ENCODE measurements at places on chromosomes 16 and 17.

- DNase-seq = no peak
Observed at GRCh38 chr16:2467528-2468232, 3.4 kb upstream of the NTN3 start.

DNA sequence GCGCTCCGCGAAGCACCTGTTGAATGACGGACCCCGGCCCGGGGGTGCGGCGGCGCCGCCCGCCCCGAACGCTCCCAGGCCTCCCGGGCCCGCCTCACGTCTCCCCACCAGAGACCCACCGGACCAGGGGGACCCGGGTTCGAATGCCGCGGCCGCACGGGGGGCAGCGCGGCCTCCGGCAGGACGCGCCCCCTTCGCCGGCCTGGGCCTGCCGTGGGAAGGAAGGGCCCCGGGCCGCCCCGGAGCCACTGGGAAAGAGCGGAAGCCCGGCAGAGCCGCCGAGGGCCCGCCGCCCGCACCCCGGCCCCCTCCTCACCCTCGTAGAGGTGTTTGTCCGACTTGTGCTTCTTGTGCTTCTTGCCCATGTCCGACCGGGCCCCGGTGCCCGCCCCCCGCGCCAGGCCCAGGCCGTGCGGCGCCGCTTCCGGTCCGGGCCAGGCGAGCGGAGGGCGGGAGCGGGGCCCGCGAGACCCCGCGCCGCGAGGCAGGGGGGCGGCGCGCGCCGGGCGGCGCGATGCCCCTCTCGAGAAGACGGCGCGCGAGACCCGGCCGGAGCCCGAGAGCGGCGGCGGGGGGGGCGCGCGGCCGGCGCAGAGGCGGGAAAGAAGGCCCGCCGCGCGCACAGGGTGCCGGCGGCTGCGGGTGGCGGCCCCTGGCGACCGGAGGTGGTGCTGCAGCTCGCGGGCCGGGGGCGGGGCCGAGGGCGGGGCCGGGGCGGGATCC is at the start of gene BRD7:
TSS of gene BRD7 (minus strand) at position 579 of the 723 bp plus-strand sequence. CDS start at position 365, 214 bp downstream.
- DNase-seq = peak; percentile 67

GRCh38 chr17:62098623-62099231 is 33.6 kb upstream of the MED13 start:
- no peak for DNase-seq

- DNase-seq = no peak
Observed at GRCh38 chr17:69858460-69858859, 216.6 kb upstream of the KCNJ16 start.

GRCh38 chr17:42554250-42555121 is 1.8 kb downstream of the HSD17B1 start:
- DNase-seq = peak; percentile 73

GRCh38 chr16:54652201-54652770 is 278.4 kb upstream of the IRX5 start:
- DNase-seq = no peak

DNA sequence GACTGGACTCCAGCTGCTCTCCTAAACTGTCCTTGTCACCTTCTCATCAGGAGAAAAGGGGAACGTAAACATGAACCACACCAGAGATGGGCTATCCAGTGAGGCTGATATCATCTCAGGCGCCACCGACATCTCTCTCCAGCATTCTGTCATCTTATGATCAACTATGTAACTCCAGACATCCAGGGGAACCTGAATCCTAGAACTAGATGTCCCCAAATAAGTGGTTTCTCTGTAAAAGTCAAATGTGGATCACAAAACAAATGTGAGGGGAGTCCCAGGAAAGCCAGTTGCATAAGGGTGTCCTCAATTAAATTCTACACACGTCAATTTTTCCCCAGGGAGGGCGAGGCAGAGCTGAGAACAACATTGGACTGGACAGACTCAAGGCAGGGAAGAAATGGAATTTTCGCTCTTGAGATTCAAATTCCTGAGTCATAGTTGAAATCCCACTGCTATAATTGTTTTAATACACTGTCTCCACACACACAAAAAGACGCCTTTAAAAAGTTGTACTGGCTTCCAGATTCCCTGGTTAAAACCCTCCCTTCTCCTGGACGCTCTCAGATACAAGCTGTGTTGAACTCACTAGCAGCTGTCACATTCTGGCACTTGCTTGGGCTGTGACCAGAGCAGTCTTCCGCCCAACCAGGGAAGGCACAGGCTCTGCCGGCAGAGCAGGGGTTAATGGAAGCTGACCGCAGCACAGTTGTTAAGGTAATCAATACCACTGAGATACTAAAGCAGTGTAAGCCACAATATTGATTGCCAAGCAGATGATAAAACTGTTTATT is 62.6 kb downstream of the ZFHX3 start:
- no peak for DNase-seq

GRCh38 chr17:41959030-41959335 is 7.6 kb upstream of the CNP start:
- no peak for DNase-seq

- no peak for DNase-seq
Observed at GRCh38 chr16:81673432-81673831, 105.7 kb upstream of the PLCG2 start.

DNA sequence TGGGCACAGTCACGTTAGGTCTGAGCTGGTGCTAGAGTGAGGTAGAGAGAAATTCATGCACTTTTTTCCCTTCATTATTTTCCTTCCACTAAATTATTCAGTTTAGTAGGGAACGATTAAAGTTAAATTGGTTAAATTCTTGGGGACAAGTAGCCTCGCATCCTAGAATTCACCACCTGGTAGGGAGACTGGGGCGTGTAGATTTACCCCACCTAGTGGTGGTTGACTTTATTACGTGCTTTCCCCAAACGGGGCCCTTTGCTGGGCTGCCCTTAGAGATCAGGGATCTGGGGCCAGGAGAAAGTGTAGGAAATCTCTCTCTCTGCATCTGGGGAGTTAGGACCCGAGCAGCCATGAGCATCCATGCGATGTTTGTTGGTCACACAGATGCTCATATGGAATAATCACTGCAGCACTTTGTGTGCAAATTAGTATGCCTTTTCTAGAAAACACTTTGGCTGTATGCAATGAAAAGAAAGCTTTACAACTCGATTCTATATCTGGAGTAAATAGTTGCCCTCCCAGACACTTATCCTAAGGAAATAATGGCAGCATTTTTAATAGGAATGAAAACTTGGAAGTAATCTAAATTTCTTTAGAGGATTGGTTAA is 107.0 kb downstream of the PLCG2 start:
- no peak for DNase-seq

DNA sequence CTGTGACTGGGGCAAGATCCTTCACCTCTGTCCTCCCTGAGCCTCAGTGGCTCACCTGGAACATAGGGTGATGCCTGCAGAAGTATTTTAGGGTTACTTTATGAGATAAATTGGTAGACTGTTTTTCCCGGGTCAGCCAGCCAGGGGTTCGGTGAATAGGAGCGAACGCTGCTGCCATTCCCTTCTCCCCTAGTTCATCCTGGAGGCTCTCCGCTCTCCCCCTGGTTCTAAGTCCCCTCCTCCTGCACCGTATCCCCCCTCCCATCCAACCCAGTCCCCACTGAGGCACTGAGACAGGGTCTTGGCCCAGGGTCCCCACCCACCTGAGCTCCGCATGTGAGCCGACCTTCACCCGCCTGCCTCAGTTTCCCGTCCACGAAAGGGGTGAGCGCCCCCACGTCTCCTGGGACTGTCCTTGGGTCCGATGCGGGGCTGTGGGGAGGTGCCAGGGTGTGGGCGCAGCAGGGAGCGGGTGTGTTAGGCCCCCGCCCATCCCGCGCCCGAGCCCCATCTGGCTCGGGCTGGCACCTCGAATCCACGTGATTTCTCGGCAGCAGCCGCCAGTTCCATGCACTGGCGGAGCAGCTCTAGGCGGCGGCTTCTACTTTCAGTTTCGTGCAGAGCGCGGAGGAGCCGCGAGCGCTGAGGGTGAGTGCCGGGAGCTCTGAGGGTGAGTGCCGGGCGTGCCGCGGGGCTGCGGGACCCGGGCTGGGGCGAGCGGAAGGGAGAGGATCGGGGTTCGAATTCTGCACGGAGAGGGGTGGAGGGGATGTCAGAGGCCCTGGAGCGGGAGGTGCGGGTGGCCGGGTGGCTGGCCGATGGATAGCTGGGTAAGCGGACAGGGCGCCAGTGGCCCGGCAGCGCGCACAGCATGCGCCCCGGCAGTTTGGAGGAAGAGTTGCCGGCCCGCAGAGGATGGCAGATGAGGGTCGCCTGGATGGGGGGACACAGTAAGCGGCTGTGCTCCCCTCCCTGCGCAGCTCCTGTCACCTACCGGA is at the start of gene NLRC5:
TSS of gene NLRC5 (plus strand) at position 610 of the 998 bp plus-strand sequence. CDS start 31,156 bp downstream, outside the sequence.
- peak; percentile 41 for DNase-seq

DNA sequence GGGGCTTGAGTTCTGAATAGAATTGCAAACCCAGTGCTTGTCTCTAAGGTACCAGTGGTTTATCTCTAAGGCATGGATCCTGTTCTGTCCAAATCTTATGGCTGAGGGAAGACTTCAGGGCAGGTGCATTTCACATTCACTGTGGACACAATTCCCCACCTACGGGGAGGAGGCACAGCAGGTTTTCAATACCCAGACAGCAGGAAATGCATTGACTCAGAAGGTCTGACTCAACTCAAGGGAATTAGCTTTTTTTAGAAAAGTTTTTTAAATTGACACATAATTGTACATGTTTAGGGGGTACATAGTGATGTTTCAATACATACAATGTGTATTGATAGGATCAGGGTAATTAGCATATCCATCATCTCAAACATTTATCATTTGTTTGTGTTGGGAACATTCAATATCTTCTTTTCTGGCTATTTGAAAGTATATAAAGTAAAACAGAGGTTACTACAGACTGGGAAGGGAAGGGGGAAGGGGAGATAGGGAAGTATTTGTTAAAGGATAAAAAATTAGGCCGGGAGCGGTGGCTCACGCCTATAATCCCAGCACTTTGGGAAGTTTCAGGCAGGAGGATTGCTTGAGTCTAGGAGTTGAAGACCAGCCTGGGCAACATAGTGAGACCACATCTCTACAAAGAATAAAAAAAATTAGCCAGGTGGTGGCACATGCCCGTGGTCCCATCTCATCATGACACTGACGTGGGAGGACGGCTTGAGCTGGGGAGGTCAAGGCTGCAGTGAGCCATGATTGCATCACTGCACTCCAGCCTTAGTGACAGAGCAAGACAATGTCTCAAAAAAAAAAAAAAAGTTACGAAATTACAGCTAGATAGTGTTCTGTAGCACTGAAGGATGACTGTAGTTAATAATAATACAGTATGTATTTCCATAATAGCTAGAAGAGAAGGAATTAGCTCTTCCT is 54.9 kb downstream of the RGS9 start:
- DNase-seq = no peak

GRCh38 chr16:30953511-30954124 is 3.9 kb upstream of the SETD1A start:
- DNase-seq = peak; percentile 69

DNA sequence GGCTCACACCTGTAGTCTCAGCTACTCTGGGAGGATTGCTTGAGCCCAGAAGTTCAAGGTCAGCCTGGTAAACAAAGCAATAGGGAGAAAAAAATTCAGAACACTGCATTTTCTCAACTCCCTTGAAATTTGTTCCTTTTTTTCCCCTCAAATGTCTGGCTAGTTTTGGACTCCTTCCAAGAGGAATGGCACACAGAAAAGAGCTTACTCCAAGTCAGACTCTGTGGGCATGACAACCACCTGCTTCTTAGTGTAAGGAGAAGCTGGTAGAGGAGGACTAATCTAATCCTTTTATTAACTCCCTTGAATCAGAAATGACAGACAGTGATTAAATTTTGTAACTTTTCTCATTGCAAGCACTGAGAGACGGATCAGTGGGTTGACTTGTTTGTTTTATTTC is 27.9 kb upstream of the HYDIN start:
- DNase-seq = no peak

DNA sequence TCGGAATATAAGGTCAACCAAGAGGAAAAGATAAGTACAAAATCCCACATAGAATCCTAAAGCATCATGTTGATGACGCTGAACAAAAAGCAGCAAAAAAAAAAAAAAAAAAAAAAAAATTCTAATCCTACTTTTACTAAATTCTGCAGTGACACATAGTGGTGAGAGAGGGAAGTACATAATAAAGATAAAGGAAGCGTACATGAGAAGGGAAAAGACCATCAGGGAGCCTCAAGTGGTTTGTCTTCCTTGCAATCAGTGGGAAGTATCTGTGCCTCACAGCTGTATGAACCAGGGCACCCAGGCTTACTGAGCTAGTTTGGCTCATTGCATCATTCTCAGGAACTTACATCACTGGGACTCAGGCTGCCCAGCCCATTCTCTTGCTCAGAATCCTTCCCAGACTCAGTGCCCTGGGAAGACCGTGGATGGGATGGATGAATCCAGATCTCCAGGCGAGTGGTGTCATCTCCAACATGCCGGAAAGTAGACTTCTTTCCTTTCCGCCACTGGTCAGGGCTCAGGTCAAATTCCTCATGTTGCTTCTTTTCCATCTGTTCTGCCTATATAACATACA is 21.2 kb downstream of the SMG6 start:
- no peak for DNase-seq

DNA sequence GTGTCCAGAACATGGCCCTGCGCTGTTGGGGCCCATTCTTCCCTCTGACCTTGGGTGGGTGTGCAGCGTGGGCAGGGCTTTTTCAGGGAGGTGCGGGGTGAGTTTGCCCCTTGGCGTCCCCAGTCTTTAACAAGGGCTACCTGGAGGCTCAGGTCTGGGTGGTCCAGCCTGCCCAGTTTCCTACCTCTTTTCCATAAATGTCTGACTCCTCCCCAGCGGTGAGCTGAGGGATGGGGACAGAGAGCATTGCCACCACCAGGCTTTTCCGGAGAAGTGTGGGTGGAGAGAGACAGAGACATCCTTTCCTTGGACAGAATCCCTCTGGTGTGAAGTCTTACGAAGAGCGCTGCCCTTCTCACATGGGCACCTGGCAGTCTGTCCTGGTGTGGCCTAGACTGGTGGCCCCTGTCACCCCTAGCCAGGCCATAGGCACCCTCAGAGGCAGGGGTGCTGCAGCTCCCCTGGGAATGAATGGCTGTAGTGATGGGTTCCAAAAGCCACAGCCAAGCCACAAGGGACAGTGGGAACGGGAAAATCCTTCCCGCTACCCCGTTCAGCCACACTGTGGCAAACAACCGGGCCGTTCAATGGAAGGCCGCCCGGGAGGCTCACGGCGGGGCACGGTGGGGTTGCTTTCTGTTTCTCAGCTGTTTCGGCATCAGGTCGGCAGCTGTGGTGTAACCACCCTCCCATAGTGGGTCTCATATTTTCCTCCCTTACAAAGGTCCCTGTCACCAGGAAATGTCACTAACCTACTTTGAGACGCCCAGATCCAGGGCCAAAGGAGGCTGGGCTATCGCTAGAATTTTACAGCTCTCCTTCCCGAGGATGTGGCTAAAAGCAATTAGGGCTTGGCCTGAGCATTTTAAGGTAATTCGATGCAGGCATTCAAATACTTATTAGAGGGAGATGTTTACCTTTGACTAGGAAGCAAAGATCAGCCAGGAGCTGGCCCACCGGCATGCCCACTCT is 61.9 kb upstream of the GSE1 start:
- no peak for DNase-seq

GRCh38 chr16:67506468-67506867 is 22.2 kb upstream of the RIPOR1 start:
- no peak for DNase-seq

- DNase-seq = no peak
Observed at GRCh38 chr16:49588026-49588425, 214.4 kb downstream of the C16orf78 start.

DNA sequence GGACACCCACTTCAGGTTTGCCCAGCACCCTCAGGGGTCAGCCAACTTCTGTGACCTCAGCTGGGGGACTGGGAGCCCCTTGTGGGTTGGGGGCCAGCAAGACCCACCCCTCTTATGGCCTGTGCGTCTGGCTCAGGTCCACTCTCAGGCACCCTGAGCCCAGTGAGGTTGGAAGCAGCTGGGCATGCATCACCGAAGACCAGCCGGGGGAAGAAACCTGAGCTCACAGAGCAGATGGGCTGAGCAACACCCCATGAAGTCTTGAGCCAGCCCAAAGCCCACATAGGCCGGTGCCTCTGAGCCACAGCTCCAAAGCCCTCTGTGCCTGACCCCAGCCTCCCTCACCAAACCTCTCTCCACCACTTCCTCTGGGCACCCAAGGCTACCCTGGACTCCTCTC is 166.7 kb downstream of the RBFOX3 start:
- DNase-seq = no peak

Data from progenitor cell of endocrine pancreas (in vitro differentiated cells).